Stimulated activated CD4-positive, alpha-beta T cell treated with anti-CD3 and anti-CD28 coated beads, Interleukin-2, amount 100 ng/mL, for 48 hours (primary cell): ENCODE measurements at places on chromosomes 5 and 9.

- no peak for DNase-seq
These were observed 61.6 kb downstream of the COL27A1 start for GRCh38 chr9:114216976-114217375.

- DNase-seq, result peak; percentile 39
These were observed 71.2 kb downstream of the ARRDC3 start for GRCh38 chr5:91311697-91312501.

GRCh38 chr5:39426746-39427105 is 1.9 kb upstream of the DAB2 start:
- DNase-seq, result no peak

GRCh38 chr5:76679231-76679630 is 36.7 kb upstream of the F2R start:
- DNase-seq, result no peak

- DNase-seq, result no peak
These were observed 2.8 kb downstream of the GHR start for GRCh38 chr5:42426016-42426415.

- DNase-seq, result no peak
These were observed 53.5 kb upstream of the TJP2 start for GRCh38 chr9:69120380-69121154.

DNA sequence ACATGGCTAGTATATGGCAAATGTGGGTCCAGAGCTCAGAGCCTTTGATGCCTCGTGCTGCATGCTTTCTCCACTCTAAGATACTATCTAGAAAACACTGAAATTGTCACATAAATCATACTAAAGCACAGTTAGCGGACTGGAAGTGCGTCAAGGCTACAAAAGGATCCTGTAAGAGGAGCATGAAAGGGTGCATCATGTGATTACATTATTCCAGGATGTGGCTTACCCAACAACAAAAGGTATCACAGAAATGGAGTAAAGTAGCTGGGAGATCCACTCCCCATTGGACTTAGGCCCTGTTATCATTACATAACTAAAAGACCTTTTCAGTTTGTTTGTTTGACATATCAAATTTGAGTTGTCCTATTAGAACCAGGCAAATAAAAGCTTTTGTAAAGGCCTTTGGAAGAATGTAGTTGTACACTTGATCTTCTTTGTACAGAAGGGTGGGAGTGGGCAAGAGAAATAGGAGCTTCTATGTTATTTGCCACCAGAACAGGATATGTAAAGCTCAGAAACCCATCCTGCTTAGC is 6.9 kb downstream of the SLC31A1 start:
- no peak for DNase-seq

DNA sequence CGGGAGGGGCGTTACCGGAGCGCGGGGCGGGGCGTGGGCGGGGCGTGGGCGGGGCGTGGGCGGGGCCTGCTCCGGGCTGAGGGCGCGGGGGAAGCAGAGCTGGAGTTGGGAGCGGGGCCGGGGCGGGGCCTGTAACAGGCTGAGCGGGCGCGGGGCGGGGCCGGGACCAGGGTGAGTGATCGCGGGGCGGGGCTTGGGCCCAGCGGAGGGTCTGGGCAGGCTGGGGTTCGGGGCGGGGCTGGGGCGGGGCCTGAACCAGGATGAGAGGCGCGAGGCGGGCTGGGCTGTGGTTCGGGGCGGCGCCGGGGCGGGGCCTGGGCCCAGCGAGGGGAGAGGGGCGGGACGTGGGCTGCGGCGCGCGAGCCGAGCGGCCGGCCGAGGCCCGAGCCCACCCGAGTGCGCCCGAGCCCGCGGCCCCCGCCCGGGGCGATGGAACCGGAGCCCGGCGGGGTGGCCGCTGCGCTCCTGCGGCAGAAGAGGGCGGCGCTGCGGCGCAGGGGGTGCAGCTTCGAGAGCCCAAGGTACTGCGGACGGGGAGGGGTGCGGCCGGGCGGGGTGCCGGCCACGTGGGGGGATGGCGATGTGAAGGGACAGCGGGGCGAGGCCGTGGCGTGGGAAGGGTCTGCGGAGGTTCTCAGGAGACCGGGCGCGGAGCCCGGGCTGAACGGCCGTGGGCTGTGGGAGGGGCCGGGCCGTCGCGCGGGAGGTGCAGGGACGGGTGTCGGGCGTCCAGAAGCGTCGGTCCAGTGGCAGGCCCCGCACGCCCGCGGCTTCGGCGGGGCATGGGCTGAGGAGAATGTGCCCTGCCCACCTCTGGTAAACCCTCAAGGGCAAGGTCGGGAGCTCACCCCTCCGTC is 39.5 kb upstream of the GARNL3 start:
- peak; percentile 86 for DNase-seq

DNA sequence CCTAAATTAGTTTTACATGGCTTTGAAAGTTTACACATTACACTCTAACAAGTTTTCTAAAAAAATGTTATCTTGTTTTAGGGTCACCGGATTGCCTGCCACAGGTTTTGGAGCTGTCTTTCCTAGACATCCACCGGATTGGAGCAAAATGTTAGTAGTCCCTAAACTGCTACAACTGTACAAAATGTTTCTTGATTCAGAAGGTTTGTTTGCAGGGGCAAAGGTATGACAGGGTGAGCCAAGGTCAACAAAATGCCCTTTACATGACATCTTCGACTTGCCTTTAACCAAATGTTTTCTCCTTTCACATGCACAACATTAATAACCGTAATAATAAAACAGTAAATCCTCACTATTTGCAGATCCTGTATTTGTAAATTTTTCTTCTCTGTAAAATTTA is 37.2 kb downstream of the CFAP95 start:
- DNase-seq, result no peak
